ENCODE measurements at places on chromosomes 11 and 22. TPM values are rescaled to one million over a fixed set of nuclear protein-coding genes. Genes with fewer than 3 reads are reported as not detected.

Gene CATSPERZ
- total RNA-seq, result 16.7 TPM

Gene HTR3B
- total RNA-seq, result not detected

Gene H19
- 1.5 TPM for total RNA-seq

Gene MMP11
- 11.3 TPM for total RNA-seq

Gene OSM
- not detected for total RNA-seq

Gene CDC45
- 44.6 TPM for total RNA-seq

Gene POGLUT3
- 87.2 TPM for total RNA-seq

Gene FGF3
- not detected for total RNA-seq

Gene RAB38
- 0.41 TPM for total RNA-seq

Gene AASDHPPT
- total RNA-seq, result 70.4 TPM

Gene SLC15A3
- 0.43 TPM for total RNA-seq

Gene SPI1
- not detected for total RNA-seq

GRCh38 chr11:112392904-112393303, 132.2 kb upstream of the PLET1 start:
- DNase-seq, result no peak

DNA sequence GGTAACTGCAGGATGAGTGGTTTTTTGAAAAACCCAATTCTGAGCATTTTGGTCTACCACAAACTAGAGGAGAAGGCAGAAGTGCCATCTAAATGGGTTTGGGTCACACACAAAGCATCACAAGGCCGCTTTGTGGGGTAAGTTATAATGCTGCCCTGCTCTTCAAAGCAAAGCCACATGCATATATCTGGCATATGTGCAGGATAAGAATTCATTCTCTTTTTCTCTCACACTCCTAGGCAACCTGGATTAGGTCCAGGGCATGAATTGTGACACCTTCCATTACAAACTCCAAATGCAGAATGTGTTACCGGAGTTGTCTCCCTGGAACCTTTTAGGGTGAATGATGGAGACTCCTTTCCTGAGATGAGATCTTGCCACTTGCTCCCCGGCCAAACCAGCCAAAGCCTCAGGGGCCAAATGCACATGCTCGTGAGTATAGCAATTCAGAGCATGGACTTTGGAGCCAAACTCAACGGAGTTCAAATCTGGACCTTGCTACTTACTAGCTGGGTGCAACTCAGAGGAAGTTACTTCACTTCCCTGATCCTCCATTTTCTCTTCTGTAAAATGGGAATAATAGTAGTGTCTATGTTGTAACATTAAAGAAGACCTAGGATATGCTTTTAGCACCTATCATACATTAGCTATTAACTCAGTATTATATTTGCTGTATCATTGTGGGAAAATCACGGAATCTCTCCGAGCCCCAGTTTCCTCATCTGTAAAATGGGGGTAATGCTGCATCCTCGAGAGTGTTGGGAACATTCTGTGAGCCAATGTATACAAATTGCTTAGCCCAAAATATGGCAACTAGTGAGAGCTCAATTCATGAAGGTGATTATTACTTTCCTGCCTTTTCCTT, 96.6 kb downstream of the COMMD9 start:
- no peak for DNase-seq

GRCh38 chr11:11839718-11840117, 2.1 kb upstream of the USP47 start:
- no peak for DNase-seq

- no peak for DNase-seq
Measured at GRCh38 chr22:29555065-29555644, 1.6 kb upstream of the THOC5 start.

GRCh38 chr11:60172011-60172410, 10.9 kb downstream of the MS4A6A start:
- no peak for DNase-seq

DNA sequence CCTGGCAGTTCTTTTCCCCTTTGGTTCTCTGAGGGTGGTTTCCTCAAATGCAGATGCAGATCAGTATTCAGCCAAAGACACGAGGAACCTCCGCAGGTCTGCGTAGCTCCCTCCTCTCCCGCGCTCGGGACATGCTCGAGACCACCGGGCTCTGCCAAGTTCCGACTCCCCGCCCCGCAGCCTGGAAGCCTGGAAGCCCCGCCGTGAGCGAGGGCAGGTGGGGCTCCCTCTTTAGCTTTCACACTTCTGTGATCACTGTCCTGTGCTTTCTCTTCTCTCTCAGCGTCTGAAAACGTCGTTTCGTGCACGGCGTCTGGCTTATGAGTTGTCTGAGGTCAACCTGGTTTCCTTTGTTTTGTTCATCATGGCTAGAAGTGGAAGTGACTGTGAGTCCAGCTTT, 26.6 kb downstream of the ZBED4 start:
- DNase-seq, result no peak

GRCh38 chr11:116310226-116310625, 462.6 kb downstream of the BUD13 start:
- DNase-seq, result no peak

GRCh38 chr11:7493670-7494069, 8.4 kb downstream of the OLFML1 start:
- DNase-seq, result no peak

DNA sequence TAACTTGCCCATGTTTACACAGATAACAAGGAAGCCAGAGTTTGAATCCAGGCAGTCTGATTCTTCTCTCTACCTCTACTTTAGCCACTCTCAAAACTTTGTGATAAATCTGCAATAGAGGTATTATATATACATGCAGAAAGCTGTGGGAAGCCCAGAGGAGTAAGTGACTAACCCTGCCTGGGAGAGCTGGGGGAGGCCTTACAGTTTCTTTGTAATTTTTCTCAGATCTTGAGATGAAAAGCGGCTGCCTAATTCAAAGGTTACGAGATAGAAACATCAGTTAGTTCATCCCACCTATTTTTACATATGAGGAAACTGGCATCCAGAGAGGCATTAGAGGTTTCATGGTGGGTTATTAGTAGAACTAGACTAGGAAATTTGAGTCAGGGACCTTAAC, 4.9 kb downstream of the STIM1 start:
- no peak for DNase-seq

- no peak for DNase-seq
Measured at GRCh38 chr11:2783536-2784082, 83.8 kb upstream of the KCNQ1OT1 start.

- DNase-seq, result no peak
Measured at GRCh38 chr11:104490182-104490581, 326.2 kb upstream of the PDGFD start.

DNA sequence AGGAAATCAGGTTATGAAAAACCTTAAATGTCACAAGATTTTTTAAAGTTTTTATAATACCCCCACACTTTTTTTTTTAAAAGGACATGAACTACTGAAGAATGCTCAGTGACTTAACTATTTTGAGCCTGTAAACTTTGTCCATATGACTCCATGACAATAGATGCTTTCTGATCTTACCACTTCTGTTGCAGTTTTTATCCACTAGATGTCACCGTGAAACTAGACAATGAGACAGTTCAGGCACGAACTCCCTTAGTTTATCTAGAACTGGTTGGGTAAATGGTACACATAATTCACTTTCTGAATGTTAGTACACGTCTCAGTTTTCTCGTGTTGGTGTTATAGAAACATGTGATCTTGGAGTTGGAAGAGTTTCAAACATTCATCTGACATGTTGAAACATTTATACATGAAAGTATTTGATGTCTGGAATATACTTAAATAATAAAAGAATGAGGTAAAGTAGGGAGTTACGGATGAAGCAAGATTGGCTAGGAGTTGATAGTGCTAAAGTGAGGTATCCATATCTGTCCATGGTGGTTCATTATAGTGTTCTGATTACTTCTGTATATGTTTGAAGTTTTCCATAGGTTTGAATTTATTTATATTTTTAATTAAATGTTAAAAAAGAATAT, 8.1 kb downstream of the CCDC15 start:
- DNase-seq, result no peak

GRCh38 chr11:94974178-94974577, 669 bp downstream of the KDM4D start:
- no peak for DNase-seq

GRCh38 chr22:17137861-17138425, 16.8 kb upstream of the TMEM121B start:
- DNase-seq, result no peak

DNA sequence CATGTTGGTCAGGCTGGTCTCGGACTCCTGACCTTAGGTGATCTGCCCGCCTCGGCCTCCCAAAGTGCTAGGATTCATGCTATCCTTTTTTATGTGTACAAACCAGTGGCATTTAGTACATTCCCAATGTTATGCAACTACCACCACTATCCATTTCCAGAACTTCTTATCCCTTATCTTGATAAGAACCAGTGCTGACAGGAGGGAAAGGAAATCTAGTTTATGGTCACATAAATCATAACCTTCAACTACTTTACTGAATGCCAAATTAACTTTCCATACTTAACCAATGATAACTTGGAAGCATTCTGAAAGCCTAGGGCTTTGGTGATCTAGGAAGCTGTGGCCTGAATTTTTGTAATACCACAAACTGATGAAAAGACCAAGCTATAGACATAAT, 170.4 kb downstream of the SWAP70 start:
- no peak for DNase-seq

DNA sequence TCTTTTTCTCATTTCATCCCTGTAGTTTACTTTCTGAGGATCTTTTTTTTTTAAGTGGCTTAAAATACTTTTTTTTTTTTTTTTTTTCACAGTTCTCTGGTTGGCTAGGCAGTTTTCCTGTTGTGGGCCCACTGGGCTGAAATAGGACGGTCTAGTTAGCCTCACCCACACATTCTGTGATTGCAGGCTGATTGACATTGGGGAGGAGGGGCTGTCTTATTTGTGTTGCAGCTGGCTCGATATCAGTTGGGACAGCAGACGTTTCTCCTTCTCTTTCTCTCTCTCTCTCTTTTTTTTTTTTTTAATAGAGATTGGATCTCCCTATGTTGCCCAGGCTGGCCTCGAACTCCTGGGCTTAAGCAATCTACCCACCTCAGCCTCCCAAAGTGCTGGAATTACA, 6.9 kb downstream of the BCR start:
- DNase-seq, result no peak

- no peak for DNase-seq
Measured at GRCh38 chr11:83671289-83671688, 385.1 kb upstream of the CCDC90B start.

- peak; percentile 65 for DNase-seq
Measured at GRCh38 chr11:36431429-36432092, 78.5 kb downstream of the TRAF6 start.

- DNase-seq, result no peak
Measured at GRCh38 chr11:128717516-128717915, 23.6 kb downstream of the FLI1 start.

DNA sequence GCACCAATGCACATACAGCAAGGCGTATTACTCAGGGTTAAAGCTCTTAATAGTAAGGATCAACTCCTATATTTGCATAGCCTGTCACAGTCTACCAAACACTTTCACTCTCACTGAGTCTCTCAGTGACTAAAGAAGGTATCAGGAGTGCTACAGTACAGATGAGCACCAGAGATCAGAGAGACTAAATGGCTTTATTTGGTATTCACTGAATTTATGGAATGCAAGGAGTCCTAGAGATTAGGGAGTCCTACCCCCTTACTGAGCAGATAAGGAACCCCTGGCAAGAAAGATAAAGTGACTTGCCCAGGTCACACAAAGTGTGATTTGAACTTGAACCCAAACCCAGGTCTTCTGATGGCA, 396.4 kb upstream of the CCDC90B start:
- peak; percentile 51 for DNase-seq

- DNase-seq, result no peak
Measured at GRCh38 chr11:68481579-68482240, 21.2 kb downstream of the PPP6R3 start.

- no peak for DNase-seq
Measured at GRCh38 chr11:34823639-34824038, 92.5 kb downstream of the APIP start.

- DNase-seq, result no peak
Measured at GRCh38 chr11:2525941-2526807, 81.4 kb downstream of the KCNQ1 start.

DNA sequence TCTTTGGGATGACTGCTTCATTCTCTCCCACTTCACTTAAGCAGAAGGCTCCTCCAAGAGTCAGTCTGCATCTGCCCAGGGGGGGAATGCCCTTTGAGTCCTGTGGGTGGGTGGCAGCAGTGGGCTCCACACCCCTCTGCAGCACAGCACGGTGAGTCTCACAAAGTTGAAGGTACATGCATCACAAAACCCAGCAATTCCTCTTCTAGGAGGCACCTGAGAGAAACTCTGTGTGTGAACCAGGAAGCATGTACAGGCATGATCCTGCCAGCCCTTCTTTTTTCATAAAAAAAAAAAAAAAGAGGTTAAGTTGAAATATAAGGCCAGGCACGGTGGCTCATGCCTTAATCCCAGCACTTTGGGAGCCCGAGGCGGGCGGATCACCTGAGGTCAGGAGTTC, 87.2 kb downstream of the MYO18B start:
- DNase-seq, result no peak

- DNase-seq, result no peak
Measured at GRCh38 chr22:45612940-45613339, 58.7 kb upstream of the ATXN10 start.

GRCh38 chr11:114426280-114426679, 13.0 kb upstream of the REXO2 start:
- DNase-seq, result no peak

DNA sequence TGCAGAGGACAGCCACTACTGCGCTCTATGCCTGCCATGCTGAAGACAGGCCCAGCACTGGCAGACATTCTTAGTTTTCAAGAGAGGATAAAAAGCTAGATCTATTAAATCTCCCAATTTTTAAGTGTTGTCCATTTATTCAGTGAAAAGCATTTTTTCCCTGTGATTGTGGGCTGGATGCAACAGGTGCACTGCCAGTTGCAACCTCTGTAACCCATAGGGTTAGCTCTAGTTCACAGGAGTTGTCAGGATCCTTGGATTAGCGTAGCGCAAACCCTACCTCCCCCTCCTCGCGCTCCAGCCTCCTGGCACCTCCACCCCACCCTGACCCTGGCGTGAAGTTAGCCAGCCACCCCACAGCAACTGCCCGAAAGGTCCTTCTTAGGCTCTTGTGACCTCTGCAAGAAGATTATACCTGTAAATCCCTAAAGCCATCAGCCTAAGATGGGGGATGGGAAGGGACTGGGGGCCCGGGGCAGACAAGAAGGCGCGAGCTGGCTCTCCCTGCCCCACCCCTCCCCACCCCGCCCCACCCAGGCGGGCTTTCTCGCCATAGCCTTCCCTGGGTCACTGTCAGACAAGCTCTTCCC, 30.9 kb downstream of the EIF3F start:
- DNase-seq, result no peak

DNA sequence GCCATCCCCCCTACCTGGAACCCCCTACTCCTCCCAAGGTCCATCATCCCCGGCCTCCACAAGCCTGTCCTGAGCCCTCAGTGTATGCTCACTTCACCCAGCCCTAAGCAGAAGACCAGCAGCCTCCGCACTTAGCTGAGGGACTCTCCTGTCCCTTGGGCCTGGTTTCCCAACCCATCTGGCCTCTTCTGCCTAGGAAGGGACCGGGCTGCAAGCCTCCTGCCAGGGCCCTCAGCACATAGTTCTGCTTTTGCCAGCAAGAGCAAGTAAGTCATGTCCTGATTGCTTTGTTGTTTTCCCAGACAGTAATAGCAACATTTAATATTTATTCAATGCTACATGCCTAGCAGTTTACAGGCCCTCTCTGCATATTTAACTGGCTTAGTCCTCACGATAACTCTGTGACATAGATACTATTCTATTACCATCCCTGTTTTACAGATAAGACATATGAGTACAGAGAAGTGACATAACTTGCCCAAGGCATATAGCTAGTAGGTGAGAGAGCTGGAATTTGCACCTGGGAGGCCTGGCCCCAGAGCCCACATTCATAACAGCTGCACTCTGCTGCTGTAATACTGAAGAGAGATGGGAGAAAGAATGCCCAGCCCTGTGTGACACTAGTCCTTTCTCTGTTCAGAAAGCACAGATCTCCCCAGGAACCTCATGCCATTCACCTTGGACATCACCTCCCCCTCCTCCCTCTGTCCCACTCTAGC, 139.2 kb downstream of the PARVA start:
- peak; percentile 62 for DNase-seq

Data from Caco-2 (cell line).